Naive thymus-derived CD8-positive, alpha-beta T cell (primary cell): ENCODE measurements at places on chromosomes 2 and 18.
A peak's percentile ranks its signal among the peaks of the same experiment; 100 is the strongest.

GRCh38 chr18:47407736-47408135, 156.3 kb upstream of the SKOR2 start:
- H3K4me3 ChIP-seq, result no peak overlapping the region
- H3K27ac ChIP-seq, result no peak overlapping the region

DNA sequence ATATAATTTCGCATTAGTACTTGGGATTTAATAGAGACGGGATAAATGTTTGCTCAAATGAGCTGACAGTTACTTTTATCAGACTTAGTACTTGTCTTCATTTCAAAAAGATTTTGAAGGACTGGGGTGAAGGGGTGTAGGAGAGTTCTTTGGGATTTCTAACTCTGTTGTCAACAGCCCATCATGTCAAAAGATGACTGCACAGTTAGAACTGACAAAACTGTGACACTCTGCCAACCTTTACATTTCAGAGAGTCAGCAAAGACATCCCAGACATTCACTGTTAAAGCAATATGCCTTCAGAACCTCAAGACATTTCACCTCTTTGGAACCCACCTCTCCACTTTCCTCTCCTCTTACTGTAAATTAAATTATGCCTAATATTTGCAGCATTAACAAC, 285.4 kb upstream of the SPHKAP start:
- H3K4me1 ChIP-seq, result no peaks in the 10 kb centered on the region
- no peaks in the 10 kb centered on the region for H3K27me3 ChIP-seq
- DNase-seq, result no peak
- no peak overlapping the region for H3K4me3 ChIP-seq
- peaks cover 12% of the 10 kb centered on the region for H3K36me3 ChIP-seq

- no peak for DNase-seq
- no peak overlapping the region for H3K27ac ChIP-seq
- no peaks in the 10 kb centered on the region for H3K27me3 ChIP-seq
- H3K36me3 ChIP-seq, result no peaks in the 10 kb centered on the region
- H3K4me3 ChIP-seq, result no peak overlapping the region
Measured at GRCh38 chr18:27665264-27665799, 480.2 kb upstream of the CHST9 start.

GRCh38 chr18:67385455-67385854, 131.1 kb downstream of the DSEL start:
- no peak overlapping the region for H3K4me3 ChIP-seq
- H3K27me3 ChIP-seq, result no peaks in the 10 kb centered on the region
- no peak for DNase-seq
- no peaks in the 10 kb centered on the region for H3K4me1 ChIP-seq
- no peaks in the 10 kb centered on the region for H3K36me3 ChIP-seq

DNA sequence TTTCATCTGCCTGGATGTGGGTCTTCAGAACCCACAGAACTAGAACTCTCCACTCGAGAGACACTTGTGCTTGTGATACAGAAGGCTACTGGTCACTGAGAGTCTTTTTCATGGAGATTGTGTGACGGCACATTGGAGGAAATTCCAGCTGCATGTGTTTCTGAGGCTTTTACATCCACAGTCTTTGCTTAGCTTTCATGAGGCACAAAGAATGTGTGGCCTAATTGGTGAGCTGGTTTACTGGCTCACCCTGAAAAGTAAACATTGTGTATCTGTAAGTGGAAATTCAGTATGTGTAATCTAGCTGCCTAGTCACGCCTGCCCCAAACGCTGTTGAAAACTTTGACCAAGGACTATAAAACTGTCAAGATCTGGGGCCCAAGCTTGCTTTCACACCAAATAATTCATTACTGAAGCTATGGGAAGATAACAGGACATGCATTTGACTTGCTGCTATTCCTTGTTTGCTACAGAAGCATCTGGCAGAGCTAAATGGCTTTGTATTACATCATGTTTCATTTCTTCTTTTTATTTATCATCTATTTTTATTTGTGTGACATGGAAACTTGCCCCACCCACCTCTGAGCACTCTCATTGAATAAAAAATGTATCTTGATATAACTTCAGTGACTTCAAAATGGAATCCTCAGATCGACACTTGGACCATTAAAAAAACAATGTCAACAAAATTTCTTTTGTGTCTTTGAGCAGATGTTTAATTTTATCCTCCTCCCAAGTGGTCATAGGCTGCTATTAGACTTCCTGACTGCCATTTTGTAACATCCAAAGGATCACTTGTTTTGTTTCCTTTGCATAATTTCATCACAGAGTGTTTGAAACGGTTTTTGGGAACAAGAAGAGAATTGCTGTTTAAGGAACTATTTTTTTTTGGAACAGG, 80.2 kb downstream of the EFEMP1 start:
- no peak for DNase-seq
- no peak overlapping the region for H3K4me3 ChIP-seq
- no peaks in the 10 kb centered on the region for H3K36me3 ChIP-seq

GRCh38 chr2:209469481-209469880, 45.6 kb downstream of the MAP2 start:
- DNase-seq, result no peak
- peaks cover 6% of the 10 kb centered on the region for H3K27me3 ChIP-seq
- no peak overlapping the region for H3K27ac ChIP-seq
- no peak overlapping the region for H3K4me3 ChIP-seq
- H3K4me1 ChIP-seq, result no peaks in the 10 kb centered on the region

GRCh38 chr18:36284671-36285295, 12.7 kb upstream of the FHOD3 start:
- no peaks in the 10 kb centered on the region for H3K4me1 ChIP-seq
- H3K36me3 ChIP-seq, result no peaks in the 10 kb centered on the region
- peaks cover 23% of the 10 kb centered on the region for H3K27me3 ChIP-seq
- peak; percentile 44 for DNase-seq

- no peaks in the 10 kb centered on the region for H3K36me3 ChIP-seq
- no peaks in the 10 kb centered on the region for H3K4me1 ChIP-seq
- no peak overlapping the region for H3K4me3 ChIP-seq
- H3K27ac ChIP-seq, result no peak overlapping the region
- DNase-seq, result no peak
Measured at GRCh38 chr2:77813599-77813998, 291.4 kb upstream of the LRRTM4 start.

DNA sequence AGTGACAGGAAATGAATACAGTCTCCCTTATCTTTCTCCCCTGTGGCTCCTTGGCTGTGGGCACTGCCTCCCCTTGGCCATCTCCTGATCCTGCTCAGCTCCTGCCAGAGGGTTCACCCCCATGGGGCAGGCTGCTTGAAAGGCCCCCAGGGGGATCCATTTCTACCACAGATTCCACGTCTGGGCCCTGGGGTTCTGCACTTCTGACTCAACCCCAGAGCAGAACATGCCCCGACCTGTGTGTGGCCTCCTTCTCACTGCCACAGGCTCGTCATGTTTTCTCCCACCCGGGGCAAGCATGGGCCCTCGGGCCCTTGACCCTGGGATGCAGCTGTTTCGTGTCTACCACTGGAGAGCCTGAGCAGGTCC, 122.2 kb downstream of the ACKR3 start:
- H3K4me3 ChIP-seq, result no peak overlapping the region
- no peaks in the 10 kb centered on the region for H3K36me3 ChIP-seq
- no peak for DNase-seq
- H3K27ac ChIP-seq, result no peak overlapping the region
- H3K27me3 ChIP-seq, result peaks cover 2% of the 10 kb centered on the region

DNA sequence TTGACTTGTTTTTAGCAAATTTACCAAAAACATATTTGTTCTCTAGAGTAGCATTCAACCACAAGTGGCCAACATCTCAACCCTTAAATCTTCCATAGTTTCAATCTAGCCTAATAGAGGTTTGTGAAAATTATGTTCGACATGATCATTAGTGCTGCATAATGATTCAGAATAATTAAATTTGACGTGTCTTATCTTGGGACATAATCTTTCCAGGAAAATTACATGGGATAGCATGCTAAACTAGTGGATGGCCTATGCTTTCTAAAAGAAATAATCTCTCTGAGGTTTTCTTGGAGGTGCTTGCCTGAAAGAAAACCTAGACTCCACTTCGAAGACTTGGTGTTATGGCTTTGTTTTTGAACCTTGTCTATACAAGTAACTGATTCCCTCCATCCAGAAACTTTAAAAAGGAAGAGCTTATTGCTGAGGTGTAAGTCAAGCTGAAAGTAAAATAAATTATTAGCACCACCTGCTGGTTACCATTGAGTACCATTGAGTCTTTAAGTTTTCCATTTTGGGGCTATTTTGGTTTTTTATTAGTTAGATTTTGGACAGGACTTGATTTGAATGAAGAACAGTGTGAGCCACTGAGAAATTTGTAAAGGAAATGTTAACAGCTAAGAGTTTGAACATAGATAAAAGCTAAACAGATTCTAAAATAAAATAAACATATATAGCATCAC, 32.7 kb downstream of the COX7A2L start:
- H3K27ac ChIP-seq, result peak overlapping the region; percentile 52
- H3K4me1 ChIP-seq, result no peaks in the 10 kb centered on the region
- DNase-seq, result no peak
- peaks cover 87% of the 10 kb centered on the region for H3K36me3 ChIP-seq

DNA sequence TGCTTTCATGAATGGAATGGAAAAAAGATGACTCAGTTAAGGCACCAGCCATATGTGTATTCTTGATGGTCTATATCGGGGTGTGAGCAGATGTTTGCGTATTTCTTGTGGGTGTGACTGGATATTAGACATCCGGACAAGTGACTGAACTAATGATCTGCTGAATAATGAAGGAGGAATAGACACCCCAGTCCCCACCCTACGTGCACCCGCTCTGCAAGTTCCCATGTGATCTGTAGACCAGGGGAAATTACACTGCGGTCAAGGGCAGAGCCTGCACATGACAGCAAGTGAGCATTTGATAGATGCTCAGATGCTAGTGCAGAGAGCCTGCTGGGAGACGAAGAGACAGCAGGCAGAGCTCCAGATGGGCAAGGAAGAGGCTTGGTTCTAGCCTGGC, 12.4 kb upstream of the PRLH start:
- H3K27ac ChIP-seq, result no peak overlapping the region
- no peak overlapping the region for H3K4me3 ChIP-seq
- peaks cover 2% of the 10 kb centered on the region for H3K4me1 ChIP-seq
- H3K36me3 ChIP-seq, result no peaks in the 10 kb centered on the region
- H3K27me3 ChIP-seq, result no peaks in the 10 kb centered on the region

- no peak overlapping the region for H3K27ac ChIP-seq
- H3K4me1 ChIP-seq, result no peaks in the 10 kb centered on the region
- DNase-seq, result no peak
Measured at GRCh38 chr2:120149406-120149805, 73.8 kb downstream of the TMEM185B start.

- H3K27me3 ChIP-seq, result peaks cover 46% of the 10 kb centered on the region
- no peaks in the 10 kb centered on the region for H3K36me3 ChIP-seq
- H3K4me1 ChIP-seq, result no peaks in the 10 kb centered on the region
- no peak for DNase-seq
- H3K4me3 ChIP-seq, result no peak overlapping the region
- no peak overlapping the region for H3K27ac ChIP-seq
Measured at GRCh38 chr2:222960126-222960525, 91.9 kb upstream of the KCNE4 start.

GRCh38 chr2:28510184-28510583, 14.3 kb downstream of the PLB1 start:
- peaks cover 15% of the 10 kb centered on the region for H3K36me3 ChIP-seq
- no peak overlapping the region for H3K4me3 ChIP-seq
- no peak overlapping the region for H3K27ac ChIP-seq
- H3K27me3 ChIP-seq, result no peaks in the 10 kb centered on the region
- no peak for DNase-seq
- H3K4me1 ChIP-seq, result peaks cover 2% of the 10 kb centered on the region

DNA sequence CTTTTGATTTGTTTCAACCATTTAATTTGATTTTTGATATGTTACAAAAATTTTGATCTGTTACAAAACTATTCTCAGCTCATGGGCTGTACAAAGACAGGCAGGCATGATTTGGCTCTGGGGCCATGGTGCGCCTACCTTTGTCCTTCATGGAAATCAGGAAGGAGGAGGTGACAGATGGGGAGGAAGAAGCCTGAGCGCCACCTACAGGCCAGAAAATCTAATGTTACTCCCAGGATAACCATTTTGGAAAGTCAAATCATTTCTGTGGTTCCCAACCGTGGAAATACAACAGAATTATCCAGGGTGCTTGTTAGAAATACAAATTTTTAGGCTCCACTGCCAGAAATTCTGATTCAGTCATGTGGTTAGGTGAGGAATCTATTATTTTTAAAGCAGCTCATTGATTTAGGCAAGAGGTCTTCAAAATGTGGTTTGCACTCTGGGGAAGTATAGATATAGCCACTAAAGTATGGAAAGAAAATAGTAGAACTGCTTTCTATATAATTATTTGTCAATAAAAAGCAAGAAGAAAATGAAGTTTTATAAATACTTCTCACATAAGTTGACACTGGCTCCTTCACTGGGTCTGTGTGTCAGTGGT, 93.9 kb downstream of the EVA1A start:
- peaks cover 10% of the 10 kb centered on the region for H3K27me3 ChIP-seq
- H3K36me3 ChIP-seq, result no peaks in the 10 kb centered on the region
- H3K27ac ChIP-seq, result peak overlapping the region; percentile 35
- H3K4me1 ChIP-seq, result no peaks in the 10 kb centered on the region

DNA sequence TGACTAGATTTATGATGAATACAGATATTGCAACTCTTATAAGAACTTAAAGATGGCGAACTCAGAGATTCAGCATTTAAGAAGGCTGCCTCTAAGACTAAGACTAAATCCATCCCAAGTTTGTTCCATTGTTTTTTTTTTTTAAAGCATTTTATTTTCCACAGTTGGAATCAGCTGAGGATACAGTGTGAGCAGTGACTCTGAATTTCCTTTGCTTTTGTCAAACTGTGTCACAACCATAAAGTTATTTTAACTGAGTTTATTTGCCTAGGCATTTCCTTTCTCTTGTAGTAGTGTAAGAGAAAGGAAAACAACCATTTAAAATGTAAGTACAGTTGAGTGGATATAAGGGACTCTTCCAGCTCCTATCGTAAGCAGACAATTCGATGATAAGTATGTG, 63.9 kb downstream of the ZEB2 start:
- no peaks in the 10 kb centered on the region for H3K27me3 ChIP-seq
- H3K27ac ChIP-seq, result no peak overlapping the region
- no peak overlapping the region for H3K4me3 ChIP-seq
- no peak for DNase-seq
- H3K4me1 ChIP-seq, result peaks cover 24% of the 10 kb centered on the region

DNA sequence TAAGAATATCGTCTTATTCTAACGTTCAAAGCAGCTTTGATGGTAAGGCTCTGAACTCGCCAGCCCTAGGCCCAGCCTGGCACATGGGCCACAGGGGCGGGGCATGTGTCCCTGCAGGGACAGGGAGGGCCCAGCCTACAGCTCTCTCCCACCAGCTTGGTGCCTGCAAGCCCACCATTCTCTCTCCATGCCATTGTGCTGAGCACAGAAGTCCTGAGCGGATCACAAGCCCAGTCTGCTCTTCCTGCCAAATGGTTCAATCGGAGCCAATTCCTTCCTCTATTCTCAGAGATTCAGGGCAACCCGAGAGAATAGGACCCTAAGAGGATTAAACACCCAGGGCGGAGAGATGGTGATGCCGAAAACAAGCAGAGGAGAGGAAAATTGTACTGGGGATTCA, 50.3 kb upstream of the APCDD1 start:
- H3K27ac ChIP-seq, result no peak overlapping the region
- H3K36me3 ChIP-seq, result no peaks in the 10 kb centered on the region
- DNase-seq, result no peak
- H3K4me1 ChIP-seq, result no peaks in the 10 kb centered on the region
- no peak overlapping the region for H3K4me3 ChIP-seq
